ENCODE measurements at places on chromosomes 1 and 21. TPM values are rescaled to one million over a fixed set of nuclear protein-coding genes. Genes with fewer than 3 reads are reported as not detected.

DNA sequence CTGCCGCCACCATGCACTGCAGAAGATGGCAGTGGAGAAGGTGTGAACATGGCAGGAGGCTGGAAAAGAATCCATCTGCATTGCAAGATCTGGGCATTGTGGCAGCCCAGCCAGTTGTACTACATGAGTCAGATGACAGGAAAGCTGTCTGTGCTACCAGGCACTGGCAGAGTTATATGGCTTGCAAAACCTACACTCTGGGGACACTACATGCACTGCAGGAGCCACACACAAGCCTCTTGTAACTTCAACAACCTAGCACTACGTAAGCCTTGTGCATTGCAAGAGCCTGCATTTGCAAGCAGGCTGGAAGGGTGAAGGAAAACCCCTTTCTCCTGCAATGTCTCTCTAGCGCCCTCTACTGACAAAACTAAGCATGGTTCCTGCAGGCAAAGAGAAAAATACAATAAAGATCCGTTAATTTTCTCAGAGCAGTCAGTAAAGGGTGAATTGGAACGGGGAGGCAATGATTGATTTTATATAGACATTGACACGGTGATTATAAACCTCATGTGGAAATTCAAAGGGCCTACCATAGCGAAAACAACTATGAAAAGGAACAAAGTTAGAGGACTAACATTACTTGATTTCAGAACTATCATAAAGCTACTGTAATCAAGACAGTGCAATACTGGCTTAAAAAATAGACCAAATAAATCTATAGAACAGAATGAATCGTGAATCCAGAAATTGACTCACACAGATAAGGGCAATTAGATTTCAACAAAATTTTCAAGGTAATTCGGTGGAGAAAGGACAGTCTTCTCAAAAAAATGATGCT is 26.2 kb upstream of the DYNLT5 start:
- peak; percentile 42 for DNase-seq

- DNase-seq, result no peak
Observed at GRCh38 chr1:77347646-77348045, 65.8 kb downstream of the AK5 start.

DNA sequence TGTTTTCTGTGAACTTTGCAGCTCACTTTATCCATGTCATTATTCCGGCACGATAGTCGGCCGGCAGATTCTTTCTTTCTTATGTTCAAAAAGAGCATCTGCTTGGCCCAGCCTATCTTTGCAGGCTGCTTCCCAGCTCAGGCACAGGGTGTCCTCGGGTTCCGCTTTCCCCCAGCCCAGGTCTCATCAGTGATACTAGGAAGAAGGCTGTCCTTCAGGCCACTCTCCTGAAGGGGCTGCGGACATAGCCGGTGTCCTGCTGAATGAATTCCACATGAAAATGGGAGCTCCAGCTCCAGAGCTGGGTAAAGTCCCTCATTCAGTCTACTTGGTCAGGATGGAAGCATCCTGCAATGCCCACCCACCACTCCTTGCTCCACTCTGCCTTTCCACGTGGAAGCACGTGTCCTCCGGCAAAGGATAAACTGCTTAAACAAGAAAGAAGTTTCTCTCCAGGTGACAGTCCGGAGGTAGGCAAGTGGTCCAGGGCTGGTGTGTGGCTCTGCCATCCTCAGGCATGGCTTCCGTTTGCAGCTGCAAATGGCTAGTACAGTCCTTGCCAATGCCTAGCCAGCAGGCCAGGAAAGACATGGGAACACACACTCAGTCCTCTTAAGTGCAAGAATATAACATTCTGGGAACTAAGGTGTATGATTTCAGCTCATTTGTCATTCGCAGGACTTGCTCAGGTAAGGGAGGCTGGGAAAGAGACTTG is 161.0 kb downstream of the TRIM33 start:
- DNase-seq, result no peak

GRCh38 chr1:14546416-14546815 is 52.1 kb upstream of the KAZN start:
- DNase-seq, result no peak

DNA sequence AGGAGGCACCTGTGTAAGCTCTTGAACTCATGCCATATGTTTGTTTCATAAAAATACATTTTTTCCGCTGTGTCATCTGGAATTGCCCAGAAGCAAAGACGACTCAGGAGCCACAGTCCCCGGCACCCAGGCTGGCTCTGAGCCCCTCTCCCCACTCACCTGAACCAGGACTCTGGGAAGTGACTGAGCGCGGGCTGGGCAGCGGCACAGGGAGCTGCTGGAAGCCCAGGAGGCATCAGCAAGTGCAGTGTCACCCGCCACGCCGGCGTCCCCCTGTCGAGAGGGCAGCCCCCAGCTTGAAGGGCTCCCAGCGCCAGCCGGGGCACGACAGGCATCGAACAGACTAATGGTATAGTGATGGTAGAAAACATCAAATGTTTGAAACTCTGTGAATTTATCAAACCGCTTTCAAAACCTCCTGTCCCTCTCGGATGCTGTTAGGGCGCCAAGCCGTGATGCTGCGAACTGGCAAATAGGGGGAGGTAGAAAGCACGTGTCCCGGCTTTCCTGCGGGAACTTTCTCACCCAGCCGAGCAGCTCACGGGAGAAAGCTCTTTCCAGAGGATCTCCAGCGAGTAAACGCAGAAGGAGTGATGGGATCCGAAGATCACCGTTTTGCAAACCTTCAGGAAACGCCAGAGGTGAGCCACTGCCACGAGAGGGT is 57.8 kb upstream of the COL18A1 start:
- peak; percentile 18 for DNase-seq

- DNase-seq, result peak; percentile 92
Observed at GRCh38 chr1:159854693-159855192, 7.7 kb downstream of the VSIG8 start.

Gene AJAP1
- 0.14 TPM for total RNA-seq

Gene TFAP2E
- 0.29 TPM for total RNA-seq

Gene SPRR2G
- total RNA-seq, result not detected

Gene BTBD8
- total RNA-seq, result 6.2 TPM
